ENCODE measurements at places on chromosomes 13 and 19.

- no peak for DNase-seq
Measured at GRCh38 chr19:51382004-51382403, 5.8 kb downstream of the LIM2 start.

DNA sequence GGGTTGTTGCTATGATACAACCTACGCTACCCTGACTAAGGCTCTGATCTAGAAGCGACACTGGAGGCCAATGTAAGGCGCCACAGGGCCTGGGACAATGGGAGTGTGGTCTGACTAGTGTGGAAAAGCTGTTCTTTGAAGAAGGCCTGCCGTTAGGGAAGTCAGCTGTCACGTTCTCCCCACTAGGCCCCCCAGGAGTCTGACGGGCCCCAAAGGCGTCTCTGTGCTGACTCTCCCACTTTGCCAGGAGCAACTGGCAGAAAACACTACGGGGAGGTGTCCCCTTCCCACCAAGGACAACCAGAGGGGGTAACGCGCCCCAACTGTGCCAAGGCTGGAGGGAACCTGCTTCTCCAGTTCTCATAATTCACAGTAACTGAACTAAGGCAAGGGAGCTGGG, 25.3 kb upstream of the EIF3G start:
- no peak for DNase-seq

DNA sequence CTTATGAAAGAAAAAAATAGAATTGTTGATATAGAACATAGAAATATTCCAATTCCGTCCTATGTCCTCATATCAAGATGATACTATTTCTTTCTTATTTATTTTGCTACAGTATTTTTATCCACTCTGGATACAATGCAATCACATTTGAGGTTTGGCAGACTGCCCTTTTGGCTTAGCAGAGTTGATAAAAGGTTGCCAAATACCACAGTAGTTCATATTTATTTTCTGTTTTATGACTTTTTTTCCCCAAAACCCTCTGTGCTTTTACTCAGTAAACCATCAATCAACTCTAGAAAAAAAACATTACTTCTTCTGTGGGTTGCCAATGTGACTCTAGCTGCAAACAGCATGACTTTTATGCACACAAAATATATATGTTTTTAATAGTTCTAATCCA, 424.5 kb downstream of the PCDH9 start:
- peak; percentile 7 for DNase-seq

- peak; percentile 77 for DNase-seq
Measured at GRCh38 chr19:46480415-46480814, 9.1 kb upstream of the PNMA8A start.

GRCh38 chr19:23281663-23282276, 31.6 kb upstream of the ZNF724 start:
- no peak for DNase-seq

DNA sequence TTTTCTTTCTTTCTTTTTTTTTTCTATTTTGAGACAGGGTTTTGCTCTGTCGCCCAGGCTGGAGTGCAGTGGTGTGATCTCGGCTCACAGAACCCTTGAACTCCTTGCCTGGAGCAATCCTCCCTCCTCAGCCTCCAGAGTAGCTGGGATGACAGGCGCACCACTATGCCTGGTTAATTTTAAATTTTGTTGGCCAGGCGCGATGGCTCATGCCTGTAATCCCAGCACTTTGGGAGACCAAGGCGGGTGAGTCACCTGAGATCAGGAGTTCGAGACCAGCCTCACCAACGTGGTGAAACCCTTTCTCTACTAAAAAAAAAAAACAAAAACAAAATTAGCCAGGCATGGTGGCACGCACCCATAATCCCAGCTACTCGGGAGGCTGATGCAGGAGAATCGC, 8.7 kb upstream of the SBNO2 start:
- DNase-seq, result no peak

- no peak for DNase-seq
Measured at GRCh38 chr19:2308114-2308556, at the start of gene LINGO3. Gene LINGO3 (minus strand): TSS chr19:2308154. CDS start chr19:2291776, 16,378 bp downstream.

- DNase-seq, result no peak
Measured at GRCh38 chr13:45878966-45879365, 27.4 kb upstream of the SIAH3 start.

GRCh38 chr13:36673838-36674326, at the start of gene SERTM1:
Gene SERTM1 (plus strand): TSS chr13:36674020. CDS start chr13:36695079, 21,059 bp downstream.
- no peak for DNase-seq

DNA sequence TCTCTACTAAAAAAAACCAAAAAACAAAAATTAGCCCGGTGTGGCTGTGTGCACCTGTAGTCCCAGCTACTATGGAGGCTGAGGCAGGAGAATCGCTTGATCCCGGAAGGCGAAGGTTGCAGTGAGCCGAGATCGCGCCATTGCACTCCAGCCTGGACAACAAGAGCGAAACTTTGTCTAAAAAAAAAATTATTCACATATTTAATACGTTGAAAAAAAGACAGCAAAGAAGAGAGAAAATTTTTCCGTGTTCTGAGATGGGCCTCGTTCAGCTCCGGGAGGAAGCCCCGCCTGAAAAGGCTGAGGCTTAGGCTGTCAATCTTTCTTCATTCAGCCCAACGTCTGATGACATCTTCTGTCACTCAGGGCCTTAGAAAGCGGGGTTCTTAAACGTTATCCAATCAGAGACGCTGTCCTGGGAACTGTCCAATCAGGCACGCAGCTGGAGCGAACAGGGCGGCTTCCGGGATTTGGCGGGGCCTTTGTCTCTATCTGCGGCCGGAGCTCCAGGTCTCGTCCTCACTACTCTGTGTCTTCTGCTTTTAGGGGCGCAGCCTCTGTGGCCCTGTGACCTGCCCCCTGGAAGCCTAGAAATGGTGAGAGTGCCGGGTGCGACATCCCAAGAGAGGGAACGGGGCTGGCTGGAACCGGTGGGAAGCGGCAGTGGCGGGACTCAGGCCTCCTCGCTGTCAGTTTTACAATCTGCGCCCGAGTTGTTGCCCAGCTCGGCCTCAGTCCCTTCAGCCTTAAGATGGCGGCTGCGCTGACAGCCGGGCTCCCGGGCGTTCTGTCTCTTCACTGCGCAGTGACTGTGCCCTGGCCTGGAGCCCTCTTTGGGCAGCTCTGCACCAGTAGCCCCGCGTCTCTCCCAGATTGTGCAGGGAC, at the start of gene ZNF726:
ZNF726 (plus strand) TSS at position 485 of the 885 bp plus-strand sequence; CDS start at position 594, 109 bp downstream.
- peak; percentile 97 for DNase-seq

DNA sequence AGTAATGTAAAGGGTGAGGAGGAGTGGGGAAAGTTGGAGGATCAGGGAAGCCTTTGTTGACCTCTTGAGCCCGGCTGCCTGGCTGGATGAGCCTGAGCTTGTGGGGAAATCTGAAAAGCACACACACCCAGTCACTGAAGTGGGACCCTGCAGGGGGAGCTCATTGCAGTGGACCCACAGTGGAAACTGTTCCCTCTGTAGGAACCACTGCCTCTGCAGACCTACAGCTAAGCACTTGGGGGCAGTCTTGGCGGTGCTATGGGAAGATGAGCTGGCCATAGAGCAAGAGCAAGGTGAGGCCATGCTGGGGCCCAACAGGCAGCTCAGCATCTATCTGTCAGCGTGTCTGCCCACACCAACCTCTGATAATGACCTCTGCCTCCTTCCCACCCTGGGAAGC, 294.8 kb downstream of the TSHZ3 start:
- peak; percentile 53 for DNase-seq

DNA sequence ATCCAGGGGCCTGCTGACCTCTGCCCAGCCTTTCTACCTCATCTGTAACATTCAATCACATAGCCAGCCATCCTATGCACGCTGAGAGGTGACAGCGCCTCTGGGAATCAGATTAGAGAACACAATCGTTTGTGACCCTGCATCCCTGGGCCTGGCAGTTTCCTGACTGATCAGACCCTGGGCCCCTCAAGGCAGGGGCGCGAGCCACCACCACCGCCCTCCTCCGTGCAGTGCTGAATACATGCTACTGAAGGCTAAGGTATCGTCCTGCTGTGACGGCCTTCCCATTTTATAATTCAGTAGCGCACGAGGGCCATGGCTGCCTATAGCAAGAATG, 1.3 kb downstream of the TMTC4 start:
- no peak for DNase-seq

GRCh38 chr19:41951686-41952172, 7.4 kb downstream of the RABAC1 start:
- DNase-seq, result peak; percentile 59

DNA sequence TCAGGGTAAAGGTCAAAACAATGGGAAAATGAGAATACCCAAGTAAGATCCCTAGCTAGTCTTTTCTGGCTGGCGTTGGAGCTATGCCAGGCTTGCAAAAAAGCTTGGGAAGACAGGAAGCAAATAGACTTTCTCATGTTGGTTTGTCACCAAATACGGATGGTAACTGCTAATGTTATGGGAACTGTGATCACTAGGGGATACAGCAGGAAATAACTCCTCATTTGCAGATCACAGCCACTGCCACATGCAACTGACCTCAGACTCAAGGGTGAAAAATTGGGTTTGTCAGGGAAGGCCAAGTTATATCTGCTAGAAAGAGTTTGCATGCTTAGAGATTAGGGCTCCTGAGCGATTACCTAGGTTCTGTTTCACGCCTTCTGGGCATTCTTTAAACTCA, 162.9 kb downstream of the NHLRC3 start:
- DNase-seq, result no peak

DNA sequence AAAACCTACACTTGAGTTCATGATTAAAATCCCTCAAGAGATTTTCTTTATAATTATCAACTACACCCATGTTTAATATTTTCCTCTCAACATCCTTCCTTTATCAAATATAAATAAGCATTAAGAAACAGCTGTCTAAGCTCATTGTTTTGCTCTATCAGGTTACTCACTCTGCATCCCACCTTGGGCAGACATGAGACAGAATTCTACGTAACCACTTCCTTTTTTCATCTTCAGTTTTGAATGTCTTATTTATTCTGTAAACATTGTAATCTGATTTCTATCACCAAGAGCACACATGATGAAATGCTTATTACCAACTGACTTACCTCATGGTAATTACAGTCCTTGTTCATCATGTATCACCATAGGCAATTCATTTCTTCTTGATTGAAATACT, 1256.6 kb upstream of the ATXN8OS start:
- no peak for DNase-seq

DNA sequence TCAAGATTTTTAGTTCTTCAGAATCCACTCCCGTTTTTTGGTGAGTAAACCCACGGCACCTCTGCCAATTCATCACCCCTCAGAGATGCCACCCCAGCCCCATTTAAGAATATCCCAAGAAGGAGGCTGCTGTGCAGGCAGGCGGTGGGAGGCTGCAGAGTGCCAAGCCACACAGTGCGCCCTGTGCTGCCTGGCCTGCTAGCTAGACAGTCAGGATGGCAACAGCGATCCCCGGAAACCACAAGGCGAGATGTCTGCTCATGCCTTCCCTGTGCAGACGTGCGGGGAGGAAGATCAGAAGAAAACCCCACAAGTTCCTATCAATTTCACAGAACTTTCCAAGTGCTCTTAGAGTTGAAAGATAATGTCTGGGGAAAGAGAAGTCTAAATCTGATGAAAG, 64.8 kb upstream of the GPR183 start:
- DNase-seq, result no peak

- no peak for DNase-seq
Measured at GRCh38 chr13:107329991-107330390, 762.1 kb upstream of the ARGLU1 start.

DNA sequence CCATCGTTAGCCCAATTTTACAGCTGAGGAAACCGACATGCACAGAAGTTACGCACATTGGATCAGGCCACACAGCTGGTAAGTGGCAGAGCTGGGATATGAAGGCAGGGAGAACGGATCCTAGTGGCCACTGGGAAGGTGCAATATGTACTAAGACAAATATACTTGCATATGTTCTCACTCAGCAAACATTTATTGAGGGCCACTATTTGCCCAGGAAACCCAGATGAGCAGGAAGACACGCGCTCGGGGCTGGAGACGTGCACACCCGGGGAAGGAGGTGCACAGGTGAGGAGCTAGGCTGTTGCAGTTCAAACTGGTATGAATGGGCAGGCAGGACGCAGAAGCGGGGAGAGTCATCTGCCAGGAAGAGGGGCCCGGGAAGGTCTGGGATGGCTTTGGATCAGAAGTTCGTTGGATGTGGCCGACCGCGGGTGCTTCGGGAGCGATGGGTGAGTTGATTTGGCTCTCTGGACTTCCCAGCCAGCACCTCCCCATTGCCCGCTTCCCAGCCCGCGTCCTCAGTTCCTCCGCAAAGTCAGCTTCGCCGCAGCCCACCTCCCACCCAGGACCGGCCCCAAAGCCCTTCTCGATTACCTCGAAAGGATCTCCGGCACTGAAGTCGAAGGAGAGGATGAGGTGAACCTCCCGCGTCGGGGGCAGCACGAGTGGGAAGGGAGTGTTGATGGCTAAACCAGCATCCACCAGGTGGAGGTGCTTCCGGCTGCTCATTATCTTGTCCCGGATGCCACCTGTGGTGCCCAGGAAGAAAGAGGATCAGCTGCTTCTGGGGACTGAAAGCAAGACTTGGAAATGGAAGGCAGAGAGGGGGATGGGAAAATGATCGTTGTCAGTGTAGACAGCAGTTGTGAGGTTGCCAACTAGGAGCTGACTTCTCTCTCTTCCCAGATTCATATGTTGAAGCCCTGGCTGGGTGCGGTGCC, 17.8 kb upstream of the CABP5 start:
- DNase-seq, result no peak

- no peak for DNase-seq
Measured at GRCh38 chr13:49457221-49457620, 13.1 kb downstream of the SETDB2 start.

GRCh38 chr19:32852216-32852615, 17.4 kb downstream of the SLC7A9 start:
- no peak for DNase-seq

GRCh38 chr19:52724701-52725514, 9.9 kb downstream of the ZNF611 start:
- DNase-seq, result no peak

GRCh38 chr19:29610213-29610573, 4.1 kb downstream of the POP4 start:
- DNase-seq, result no peak

DNA sequence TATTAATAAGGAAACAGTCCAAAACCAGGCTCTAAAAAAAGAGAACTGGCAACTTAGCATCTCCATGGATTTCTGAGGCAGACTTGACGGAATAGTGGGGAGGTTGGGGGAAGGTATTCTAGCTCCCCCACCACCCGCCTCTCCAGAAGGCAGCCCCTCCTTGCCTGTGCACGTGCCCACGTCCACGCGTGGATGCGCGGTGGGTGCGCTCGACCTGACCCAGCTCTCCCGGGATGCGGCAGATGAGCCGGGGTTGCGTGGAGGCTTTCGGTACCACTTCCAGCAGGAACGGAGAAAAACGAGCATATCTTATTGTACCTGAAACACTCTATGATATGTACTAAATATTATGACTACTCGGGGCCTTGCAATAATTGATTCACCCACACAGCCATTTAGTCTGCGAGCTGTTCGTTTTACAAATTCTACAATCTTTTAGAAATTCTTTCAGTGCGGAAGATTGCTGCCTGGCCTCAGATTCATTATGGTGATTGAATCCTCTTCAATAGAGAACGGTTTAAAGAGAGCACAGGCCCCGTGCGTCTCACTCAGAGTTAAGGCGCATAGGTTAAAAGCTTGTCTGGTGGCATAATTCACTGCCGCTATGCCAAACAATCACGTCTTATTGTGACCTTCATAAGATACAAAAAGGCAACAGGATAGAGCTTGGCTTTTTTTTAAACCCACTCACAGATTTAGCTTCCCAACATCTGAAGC, 117.9 kb downstream of the URI1 start:
- no peak for DNase-seq
